ENCODE measurements at places on chromosomes 2 and 18.

DNA sequence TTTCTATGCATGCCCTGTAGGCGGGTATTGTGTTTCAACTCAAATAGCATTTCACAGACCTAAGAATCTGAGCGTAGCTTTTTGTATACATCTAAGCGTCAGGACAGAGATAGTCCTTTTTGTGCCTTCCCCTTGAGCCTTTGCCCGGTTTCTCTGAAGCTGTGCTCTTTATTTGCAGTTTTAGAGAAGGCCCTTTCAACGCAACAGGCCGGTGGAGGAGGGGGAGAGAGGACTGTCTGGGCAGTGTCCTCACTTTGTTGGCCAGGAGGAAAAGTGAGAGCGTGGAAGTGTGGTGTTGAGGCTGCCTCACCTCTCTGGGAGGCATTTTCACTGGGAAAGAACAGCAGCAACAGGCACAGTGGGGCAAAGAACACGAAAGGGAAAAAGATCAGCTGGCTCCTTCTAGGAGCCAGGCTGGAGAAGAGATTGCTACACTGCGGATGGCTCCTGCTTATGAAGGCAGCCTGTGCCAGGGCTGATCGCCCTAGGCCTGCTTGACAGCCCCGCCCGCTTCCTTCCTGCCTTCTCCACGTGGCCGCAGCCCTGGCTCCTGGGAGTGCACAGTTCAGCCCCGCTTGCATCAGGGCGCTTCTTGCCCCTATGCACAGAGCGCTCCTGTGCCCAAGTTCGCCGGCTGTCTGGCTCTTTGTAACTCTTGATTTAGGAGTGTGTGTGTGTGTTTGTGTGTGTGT, 195.6 kb upstream of the POU3F3 start:
- no peak for DNase-seq

- no peak for DNase-seq
These were observed 7.2 kb upstream of the CD226 start for GRCh38 chr18:69954719-69955480.

DNA sequence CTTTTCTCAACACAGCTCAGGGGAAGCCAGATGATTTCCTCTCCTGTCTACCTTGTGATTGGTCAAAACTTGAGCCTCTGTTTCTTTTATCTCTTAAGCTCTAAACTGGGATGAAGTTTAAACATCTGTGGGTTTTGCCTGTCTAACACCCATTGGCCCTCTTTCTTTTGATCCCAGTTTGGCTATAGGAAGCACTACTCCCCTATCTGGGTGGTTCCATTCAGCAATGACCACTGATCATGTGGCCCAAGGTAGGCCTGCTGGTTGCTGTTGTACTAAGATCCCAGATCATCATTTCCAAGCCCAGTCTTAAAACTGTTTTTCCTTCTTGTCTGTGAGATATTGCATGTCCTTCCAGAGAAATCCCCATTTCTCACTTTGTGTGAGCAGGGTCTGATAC, 51.6 kb upstream of the STPG4 start:
- DNase-seq = no peak

DNA sequence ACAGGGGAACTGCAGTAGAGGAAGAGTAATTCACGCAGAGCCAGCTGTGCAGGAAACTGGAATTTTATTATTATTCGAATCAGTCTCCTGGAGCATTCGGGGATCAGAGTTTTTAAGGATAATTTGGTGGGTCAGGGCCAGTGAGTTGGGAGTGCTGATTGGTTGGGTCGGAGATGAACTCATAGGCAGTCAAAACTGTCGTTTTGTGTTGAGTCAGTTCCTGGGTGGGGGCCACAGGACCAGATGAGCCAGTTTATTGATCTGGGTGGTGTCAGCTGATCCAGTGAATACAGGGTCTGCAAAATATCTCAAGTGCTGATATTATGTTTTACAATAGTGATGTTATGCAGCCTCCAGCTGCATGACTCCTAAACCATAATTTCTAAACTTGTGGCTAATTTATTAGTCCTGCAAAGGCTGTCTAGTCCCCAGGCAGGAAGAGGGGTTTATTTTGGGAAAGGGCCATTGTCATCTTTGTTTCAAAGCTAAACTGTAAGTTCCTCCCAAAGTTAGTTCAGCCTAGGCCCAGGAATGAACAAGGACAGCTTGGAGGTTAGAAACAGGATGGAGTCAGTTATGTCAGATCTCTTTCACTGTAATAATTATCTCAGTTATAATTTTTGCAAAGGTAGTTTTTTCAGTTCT, 67.0 kb downstream of the ASAP2 start:
- no peak for DNase-seq

- DNase-seq = no peak
These were observed 67.0 kb downstream of the EIF5B start for GRCh38 chr2:99404039-99404796.

DNA sequence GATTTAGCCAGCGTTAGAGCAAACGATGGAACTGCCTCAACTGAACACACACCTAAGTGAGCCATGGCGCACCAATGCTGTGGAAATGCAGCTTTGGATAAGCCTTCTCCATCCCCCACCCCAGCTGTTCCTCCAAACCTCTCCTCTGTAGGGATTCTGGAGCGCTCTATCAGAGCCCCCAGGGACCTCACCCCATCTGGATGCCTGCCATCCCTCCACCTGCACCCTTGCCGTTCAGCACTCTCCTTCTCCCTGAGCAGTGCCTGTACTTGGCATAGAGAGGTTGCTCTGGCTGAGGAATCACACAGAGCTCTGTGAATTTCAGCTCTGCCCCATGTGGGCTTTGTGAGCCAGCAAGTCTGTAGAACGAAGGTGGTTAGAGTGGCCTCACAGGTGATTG, 42.8 kb upstream of the INHBB start:
- no peak for DNase-seq

GRCh38 chr2:193523662-193524061, 1328.9 kb upstream of the TMEFF2 start:
- no peak for DNase-seq

DNA sequence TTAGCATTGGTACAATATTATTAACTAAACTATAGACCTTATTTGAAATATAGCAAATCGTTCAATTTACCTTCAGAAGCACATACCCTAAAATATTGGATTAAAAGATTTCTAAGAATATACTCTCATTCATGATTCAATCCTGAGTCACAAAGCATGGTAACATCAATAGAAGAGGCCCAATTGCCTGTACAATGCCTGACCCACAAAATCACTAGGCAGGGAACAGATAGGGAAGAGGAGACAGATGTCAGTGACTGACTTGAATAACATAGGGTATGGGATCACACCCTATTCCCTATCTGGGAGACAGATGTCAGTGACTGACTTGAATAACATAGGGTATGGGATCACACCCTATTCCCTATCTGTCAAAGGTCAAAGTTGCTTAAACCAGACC, 611.6 kb upstream of the VRK2 start:
- no peak for DNase-seq

- DNase-seq = no peak
These were observed 129.1 kb upstream of the MMADHC start for GRCh38 chr2:149716687-149717086.

- DNase-seq = no peak
These were observed 30.5 kb downstream of the PREPL start for GRCh38 chr2:44330801-44331200.

- DNase-seq = no peak
These were observed 417.9 kb upstream of the GCFC2 start for GRCh38 chr2:76128622-76129021.

GRCh38 chr2:8132879-8133278, 549.0 kb upstream of the ID2 start:
- DNase-seq = no peak

- DNase-seq = no peak
These were observed 4.2 kb downstream of the SMAD2 start for GRCh38 chr18:47926101-47926850.
